ENCODE measurements at places on chromosomes 4 and X.

DNA sequence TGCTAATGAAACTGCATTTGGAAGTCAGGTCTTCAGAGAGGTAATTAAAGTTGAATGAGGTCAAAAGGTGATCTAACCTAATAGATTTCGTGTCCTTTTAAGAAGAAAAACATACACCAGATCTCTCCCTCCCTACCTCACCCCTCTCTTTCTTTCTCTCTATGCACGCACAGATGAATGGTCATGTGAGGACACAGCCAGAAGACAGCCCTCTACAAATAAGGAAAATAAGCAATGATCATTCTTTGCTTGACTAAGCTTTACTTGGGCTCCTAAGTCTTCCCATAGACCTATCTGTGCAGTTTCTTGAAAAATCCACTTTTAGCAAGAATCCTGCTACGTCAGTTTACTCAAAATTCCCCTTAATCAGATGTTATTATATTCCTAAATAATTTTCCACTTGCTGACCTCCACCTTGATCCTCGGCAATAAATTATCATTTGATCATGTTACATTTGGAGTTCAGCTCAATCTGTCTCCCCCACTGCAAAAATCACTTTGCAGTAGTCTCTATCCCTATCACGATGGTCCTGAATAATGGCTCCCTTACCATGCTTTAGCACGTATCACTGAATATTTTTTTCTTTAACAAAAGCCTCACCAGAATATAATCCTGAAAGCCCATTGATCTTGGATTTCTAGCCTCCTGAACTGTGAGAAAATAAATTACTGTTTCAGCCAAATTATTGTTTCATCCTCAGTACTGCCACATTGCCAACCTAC is 527.3 kb downstream of the GABRG1 start:
- no peak for DNase-seq

DNA sequence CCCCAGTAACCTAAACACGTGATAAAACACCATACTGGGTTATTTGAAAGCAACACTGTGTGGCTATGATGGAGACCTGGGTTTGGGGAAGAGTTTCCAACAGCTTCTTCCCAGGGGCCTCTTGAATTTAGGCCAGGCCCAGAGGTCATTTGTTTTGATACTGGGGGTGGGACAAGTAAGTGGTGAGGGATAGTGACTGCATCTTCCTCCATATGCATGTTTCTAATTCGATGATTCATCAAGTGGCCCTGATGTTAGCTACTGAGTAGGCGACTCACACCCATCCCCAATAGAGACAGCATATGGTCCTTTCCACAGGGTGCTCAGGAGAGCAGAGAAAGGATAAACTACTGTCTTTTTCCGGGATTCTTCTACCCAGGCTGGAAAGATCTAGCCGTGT is 2.7 kb downstream of the NDP start:
- DNase-seq = no peak

DNA sequence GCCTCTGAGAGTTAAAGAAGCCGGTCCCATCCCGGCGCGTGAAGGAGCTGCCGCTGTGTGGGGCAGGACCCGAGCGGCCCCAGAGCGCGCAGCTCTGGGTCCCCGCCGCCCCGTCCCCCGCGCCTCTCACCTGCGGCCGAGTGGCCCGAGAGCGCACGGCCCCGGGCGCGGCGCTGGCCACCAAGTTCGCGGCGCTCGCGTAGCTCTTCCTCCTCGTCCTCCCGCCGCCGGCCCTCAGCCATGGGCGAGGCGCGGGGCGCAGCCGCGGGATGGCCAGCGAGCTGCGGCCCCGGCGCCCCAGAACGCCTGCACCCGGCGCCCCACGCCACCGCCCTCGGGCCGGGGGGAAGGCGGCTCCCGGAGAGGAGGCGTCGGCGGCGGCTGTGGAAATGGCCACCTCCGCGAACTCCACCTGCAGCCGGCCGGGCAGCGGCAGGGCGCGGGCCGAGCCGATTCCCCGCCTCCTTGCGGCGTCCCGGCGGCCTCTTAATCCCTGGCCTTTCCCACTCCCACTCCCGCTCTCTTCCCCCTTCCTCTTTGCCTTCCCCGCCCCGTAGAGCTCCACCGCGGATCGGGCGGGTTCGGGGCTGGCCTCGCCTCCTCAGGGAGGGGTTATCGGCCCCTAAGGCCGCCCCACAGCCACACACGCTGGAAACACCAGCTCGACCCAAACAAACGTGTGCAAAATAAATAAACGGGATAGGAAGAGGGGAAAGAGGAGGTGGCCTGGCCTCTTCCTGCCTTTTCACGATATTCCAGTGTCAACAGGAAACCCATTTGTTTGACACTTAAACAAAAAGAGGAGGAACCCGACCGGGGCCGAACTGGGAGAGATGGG is at the start of gene SH3D19:
SH3D19 (minus strand) TSS at position 495 of the 838 bp plus-strand sequence; CDS start at position 242, 253 bp downstream.
- DNase-seq = no peak

GRCh38 chrX:13023567-13023966 is 20.9 kb downstream of the FAM9C start:
- no peak for DNase-seq

- no peak for DNase-seq
Observed at GRCh38 chr4:133921280-133922195, 280.1 kb downstream of the PABPC4L start.
